Activated naive CD4-positive, alpha-beta T cell treated with anti-CD3 and anti-CD28 coated beads, Interleukin-2, amount 50 U/mL, for 72 hours (primary cell): ENCODE measurements at places on chromosomes 4 and X.

DNA sequence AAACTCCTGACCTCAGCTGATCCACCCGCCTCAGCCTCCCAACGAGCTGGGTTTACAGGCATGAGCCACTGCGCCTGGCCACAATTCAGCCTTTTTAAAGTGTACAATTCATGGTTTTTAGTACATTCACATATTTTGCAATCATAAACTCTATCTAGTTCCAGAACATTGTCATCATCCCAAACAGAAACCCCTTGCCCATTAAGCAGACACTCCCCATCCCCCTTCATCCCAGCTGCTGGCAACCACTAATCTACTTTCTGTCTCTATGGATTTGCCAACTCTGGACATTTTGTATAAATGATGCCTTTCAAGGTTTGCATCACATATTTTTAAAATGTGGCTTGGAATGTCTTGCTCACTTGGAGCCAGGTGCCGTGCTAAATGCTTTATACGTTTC is 4.5 kb downstream of the CD99L2 start:
- no peak for DNase-seq

DNA sequence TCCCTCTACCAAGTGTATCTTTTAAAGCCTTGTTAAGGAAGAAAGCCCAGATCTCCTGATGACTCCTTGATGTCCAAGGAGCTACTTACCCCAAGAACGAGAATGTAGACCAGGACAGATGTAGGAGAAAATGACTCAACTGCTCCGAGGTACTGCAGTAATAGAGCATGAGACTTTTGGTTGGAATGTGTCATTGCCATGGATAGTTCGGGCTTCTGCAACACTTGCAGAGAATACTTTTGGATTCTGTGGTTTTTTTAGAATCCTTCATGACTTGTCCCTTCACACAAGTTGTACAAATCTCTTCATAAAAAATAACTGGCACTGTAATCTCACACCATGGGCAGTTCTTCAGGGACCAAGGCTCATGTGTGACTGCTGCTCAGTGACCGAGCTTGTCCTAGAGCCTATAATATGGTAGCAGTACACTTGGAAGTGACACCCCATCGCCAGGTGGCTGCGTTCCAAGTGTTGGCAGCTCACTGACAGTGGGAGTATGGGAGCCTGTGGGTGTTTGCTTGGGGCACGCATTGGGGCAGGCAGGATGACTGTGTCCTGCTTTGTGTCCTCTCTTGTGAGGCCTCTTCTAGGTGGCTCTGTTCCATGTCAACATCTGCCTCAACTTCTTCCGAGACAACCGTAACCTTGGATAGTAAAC is 87.9 kb upstream of the WDR1 start:
- no peak for DNase-seq

GRCh38 chr4:20127626-20128025 is 124.1 kb upstream of the SLIT2 start:
- DNase-seq = no peak

- no peak for DNase-seq
These were observed 249.6 kb downstream of the COL25A1 start for GRCh38 chr4:109052821-109053220.

DNA sequence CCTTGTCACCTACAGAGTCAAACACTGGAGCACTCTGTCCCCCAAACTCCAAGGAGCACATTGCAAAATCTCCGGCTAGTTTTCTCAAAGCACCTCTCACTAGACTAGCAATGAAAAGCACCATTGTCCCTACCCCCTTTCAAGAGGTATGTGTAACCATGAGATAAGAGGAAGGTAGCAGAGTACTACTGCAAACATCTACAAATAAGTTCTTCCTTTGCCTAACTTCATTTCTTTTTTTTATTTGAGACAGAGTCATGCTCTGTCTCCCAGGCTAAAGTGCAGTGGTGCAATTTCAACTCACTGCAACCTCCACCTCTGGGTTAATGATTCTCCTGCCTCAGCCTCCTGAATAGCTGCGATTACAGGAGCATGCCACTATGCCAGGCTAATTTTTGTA is 17.7 kb downstream of the PPP4R3C start:
- no peak for DNase-seq

GRCh38 chrX:110143454-110144210 is 140.7 kb downstream of the TMEM164 start:
- no peak for DNase-seq

GRCh38 chr4:175891231-175891630 is 79.2 kb upstream of the GPM6A start:
- no peak for DNase-seq

- DNase-seq = no peak
These were observed 1930.0 kb upstream of the AGA start for GRCh38 chr4:179372242-179372641.

DNA sequence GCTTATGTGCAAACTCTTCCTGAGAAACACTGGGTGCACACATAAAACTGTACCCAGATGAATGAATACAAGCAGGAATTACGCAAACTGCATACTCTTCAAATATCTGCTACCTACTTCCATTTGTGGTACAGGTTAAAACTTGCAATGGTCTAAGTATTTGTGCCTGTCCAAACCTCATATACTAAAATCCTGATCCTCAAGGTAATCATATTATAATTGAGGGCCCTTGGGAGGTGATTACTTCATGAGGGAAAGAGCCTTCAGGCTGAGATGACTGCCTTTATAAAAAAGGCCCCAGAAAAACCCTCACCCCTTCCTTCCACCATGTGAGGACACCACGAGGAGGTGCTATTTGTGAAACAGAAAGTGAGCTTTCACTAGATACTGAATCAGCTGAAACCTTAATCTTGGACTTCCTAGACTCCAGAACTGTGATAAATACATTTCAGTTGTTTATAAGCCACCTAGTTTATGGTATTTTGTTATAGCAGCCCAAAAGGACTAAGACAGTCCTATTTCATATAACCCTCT is 1977.2 kb downstream of the PCDH7 start:
- DNase-seq = no peak

DNA sequence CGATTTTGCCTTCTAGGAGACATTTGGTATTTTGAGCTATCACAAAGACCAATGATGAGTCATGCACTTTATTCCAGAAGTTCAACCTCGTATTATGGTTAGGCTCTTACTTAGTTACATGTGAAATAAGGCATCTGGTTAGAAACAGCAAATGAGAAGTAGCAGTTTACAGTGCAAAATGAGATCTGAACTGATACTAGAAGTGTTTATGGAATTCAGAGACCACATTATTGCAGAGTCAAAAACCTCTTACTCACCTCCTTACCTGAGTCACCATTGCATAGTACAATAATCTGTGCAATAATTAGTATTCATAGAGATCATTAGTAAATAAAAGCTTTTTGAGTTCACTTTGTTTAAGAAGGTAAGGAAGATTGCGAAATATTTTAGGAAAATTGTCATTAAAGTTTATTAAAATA is 38.7 kb downstream of the SEC24B start:
- DNase-seq = no peak

DNA sequence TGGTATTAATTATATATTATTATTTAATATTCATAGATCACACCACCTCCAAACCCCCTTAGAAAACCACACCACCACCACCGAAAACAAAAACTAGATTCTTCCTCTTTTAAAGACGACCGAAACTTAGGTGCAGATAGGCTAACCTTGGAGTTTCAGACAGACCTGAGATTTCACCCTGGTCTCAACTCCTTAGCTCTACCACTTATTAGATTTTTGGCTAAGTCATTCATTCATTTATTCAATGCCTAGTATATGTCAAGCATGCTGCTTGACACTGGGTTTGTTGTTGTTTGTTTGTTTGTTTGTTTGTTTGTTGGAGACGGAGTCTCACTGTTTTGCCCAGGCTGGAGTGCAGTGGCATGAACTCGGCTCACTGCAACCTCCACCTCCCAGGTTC is 9.5 kb upstream of the BMP2K start:
- no peak for DNase-seq

DNA sequence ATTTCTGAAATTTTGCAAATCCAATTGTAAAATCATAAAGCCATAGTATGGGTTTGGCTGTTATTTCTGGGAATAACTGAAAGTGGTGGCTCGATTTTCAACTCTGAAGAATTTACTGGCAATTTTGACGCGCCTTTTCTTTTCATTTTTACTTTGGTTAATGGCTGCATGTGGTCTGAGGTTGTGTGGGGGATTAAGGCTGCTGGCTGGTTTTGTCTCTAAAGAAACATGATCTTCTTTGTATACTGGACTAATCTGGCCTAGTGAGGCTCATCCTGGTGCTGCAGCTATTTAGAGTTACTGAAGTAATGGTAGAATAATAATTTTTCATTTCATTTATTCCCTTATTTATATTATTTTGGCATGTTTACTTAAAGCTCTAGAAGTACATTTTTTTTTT is 164.0 kb downstream of the RNF150 start:
- no peak for DNase-seq

GRCh38 chrX:116285501-116285900 is 115.0 kb downstream of the AGTR2 start:
- DNase-seq = no peak

- DNase-seq = no peak
These were observed 3.2 kb downstream of the CTAG2 start for GRCh38 chrX:154650221-154650510.

DNA sequence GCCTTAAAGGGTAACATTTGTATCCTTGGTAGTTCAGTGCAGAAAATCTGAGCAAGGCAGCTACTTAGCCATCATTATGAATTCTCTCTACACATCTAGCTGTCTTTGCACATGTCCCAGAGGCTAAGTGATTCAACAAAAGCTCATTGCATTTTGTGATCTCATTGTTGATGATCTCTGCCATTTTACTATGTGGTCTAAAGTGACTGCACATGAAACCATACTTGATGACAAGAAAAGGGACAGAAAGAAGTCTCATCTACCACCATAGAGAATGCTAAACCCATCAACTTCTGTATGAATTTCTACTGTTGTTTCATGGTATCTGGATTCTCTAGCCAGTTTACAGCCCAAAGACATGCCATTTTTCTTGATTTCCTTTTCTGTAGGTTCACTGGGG is 5.9 kb upstream of the PGK1 start:
- no peak for DNase-seq

DNA sequence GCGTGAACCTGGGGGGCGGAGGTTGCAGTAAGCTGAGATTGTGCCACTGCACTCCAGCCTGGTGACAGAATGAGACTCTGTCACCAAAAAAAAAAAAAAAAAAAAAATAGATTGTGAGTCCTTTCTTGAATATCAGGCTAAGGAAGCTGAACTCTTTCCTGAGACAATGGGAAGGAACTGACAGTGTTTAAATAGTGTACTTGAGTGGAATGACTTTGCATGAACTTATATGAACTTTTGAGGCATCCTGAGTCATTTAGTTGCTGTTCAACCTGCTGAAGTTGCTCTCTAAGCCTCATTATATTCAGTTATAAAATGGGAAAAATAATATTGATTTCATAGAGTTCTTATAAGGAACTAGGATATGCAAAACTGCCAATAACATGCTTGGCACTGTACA is 79.3 kb upstream of the LIMCH1 start:
- no peak for DNase-seq
